Amygdala (tissue), 56 donors: ENCODE measurements at places on chromosomes 12 and 14.

DNA sequence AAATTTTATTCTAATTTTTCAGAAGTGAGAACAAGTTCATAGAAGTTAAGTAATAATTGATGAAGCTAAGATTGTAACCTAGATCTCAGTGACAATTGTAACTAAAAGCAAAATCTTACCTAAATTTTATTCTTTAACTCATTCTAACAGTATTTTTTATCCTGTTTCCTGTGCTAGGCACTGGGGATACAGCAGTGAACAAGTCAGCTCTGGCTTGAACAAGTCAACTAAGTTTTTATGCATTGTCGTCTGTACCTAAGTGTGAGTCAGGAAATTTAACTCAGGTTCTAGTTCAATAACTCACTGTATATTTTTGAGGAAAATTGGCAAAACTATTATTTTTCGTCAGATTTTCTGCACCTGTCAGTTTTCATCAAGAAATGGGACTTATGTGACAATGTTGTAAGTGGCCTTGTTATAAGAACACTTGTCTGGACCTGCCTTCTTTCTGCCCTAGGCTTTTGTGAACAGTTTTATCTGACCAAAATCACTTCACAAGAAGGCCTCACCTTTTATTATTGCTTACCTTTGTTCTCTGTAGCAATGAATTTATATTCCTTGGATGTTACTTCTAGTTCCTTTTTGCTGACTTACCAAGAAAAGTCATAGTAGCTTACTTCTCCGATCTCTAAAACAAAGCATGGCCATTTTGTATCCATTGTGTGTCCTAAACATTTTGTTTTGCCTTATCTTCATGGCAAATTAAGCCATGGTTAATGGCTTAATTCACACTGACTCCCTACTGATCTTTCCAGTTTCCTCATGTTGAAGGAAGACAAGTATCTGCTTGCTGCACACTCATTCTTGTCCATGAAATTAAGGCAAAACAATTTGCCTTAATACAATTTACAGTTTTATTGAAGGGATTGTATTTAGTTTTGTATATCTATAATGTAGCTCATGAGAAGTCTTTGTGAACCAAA, 2.7 kb downstream of the TMTC3 start:
- DNase-seq: no peak

DNA sequence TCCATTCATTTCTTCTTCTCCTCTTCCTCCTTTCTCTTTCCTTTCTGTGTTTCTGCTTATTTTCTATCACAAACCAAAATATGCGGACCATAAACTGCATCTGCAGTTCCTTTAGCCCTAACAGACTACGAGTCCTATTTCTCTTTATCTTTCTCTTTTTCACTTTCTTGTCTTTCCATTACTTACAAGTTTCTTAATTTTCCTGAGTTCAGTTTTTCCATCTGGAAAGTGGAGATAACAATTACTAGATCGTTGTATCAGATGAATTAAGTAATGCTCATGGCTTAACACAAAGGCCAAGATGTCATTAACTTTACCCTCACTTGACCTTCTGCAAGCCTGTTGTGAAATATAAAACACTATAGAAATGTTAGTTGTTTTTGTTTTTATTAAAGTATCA, 983 bp upstream of the COPS7A start:
- no peak for DNase-seq

GRCh38 chr12:53543539-53543938, 36.3 kb upstream of the NPFF start:
- no peak for DNase-seq

DNA sequence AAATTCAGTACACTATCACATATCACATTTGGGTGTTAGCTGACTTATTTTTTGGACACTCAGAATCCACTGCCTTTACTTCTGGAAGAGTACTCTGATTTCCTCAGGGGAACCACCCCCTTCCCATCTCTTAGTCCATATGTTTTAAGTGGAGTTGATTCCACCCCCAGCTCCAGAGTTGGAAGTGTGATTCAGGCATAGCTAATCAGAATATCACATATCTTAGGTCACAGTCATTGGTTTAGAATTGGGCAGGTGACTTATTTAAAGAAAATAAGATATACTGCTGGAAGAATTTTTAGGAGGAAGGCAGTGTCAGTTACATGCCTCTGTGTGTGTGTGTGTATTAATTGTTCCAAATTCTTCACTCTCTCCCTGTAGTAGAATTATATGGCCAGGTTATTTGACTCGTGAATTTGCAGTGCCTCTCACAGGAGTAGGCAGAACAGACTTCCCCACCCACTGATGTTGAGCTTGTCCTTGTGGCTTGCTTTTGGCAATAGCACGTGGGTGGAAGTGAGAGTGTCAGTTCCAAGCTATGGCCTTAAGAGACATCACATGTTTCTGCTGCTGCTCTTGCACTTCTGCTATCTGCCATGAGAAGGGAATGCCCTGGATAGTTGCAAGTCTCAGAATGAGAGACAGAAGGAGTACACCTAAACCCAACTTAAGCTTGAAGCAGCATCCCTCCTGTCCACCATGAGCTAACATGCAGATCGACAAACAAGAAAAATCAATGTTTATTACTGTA, 6.4 kb upstream of the GAS2L3 start:
- DNase-seq: no peak

DNA sequence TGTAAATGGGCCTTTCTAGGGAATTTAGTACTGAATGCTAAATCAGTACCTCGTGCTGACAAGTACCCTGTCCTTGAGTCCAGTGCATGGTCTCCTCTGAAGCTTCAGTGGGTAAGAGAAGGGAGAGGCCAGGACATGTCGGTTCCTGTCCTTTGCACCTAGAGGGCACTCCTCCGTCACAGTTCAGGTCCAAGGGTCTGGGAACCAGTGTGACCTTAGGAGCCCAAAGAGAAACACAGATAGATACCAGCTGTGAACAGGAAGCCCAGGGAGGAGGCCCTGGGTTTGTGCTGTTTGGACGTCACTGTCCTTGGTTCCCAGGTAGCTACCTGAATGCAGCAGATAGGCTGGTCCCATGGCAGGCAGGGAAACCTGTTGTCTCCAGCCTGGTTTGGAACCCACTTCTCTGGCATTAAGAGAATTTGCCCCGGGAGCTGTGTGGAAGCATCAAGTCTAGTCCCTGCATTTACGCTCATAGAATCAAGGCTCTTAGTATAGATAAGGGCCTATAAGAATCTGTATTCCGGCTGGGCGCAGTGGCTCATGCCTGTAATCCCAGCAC, 3.9 kb upstream of the FGF23 start:
- DNase-seq: no peak

- DNase-seq: no peak
These were observed 96.1 kb downstream of the ZFC3H1 start for GRCh38 chr12:71567537-71567936.

DNA sequence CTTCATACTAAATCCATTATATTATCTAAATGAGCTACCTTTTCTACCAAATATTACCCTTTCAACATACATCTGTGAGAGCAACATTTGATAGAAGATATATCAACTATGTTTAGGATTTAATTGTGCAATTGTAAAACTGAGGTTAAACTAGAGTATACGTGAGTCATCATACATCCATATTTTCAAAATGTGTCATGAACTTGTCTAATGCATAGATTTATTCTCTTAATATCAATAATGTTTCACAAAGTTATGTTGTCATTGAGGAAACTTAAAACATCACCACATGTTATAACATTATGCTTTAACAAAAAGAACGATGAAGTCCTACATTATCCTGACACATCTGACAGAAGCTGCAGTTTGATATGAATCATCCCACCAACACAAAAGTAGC, 645.5 kb upstream of the NOVA1 start:
- no peak for DNase-seq

- DNase-seq: no peak
These were observed 54.3 kb upstream of the KCNJ8 start for GRCh38 chr12:21828779-21829178.

DNA sequence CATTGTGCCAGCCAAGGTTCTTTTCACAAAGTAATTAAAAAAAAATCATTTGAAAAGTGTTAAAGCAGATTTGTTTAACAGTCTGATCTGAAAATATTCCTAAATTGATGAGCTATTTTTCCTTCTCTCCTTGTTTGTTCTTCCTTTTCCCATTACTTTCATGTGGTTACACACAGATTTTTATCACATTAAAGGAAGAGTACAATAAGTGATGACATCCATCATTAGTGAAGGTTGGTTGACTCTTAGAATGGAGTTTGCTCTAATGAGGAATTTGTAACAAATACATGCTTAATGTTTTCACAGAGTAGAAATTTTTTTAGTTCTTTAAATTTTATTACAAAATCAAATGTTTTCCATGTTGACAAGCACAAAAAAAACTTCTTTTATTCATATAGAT, 18.9 kb upstream of the TOMM20L start:
- no peak for DNase-seq

- no peak for DNase-seq
These were observed 7.3 kb upstream of the ZNF740 start for GRCh38 chr12:53173085-53173715.

- DNase-seq: no peak
These were observed 345.0 kb downstream of the LRIG3 start for GRCh38 chr12:58575256-58575655.

- DNase-seq: no peak
These were observed 16.3 kb downstream of the ASB2 start for GRCh38 chr14:93960108-93960475.

- no peak for DNase-seq
These were observed 90.1 kb upstream of the FLRT2 start for GRCh38 chr14:85439696-85440328.

DNA sequence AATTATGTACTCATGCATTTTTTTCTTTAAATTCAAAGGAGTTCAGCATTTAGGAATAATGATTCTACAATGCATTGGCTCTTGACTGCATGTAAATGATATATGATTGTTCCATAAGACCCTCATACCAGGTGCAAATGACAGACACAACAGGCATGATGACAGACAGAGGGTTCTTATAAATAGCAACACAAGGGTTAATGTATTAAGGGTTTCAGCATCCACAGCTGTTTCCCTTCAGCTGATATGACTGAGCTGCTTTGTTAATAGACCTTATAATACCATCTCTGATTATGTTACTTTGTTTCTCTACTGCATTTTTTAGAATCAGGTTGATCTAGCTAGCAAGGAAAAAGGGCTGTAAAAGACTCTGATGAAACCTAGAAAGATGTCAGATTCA, 90.8 kb upstream of the TMTC2 start:
- no peak for DNase-seq

DNA sequence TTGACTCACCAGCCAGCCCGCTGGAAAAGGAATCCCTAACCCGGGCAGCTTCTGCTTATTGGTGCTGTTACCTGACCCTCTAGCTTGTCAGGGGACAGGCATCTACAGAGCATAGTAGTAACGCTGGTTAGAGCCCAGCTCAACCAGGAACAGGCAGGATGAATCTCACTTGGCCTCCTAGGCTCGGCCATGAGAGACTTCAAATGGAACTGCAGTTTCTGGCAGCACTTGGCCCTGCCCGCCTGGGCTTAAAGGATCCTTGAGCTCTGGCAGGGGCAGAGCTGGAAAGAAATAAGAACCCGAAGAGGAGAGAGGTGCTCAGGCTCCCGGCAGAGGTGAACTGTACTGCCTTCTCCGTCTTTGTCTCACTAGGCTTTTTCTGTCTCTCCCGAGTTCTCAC, 2.3 kb upstream of the LHX5 start:
- no peak for DNase-seq

DNA sequence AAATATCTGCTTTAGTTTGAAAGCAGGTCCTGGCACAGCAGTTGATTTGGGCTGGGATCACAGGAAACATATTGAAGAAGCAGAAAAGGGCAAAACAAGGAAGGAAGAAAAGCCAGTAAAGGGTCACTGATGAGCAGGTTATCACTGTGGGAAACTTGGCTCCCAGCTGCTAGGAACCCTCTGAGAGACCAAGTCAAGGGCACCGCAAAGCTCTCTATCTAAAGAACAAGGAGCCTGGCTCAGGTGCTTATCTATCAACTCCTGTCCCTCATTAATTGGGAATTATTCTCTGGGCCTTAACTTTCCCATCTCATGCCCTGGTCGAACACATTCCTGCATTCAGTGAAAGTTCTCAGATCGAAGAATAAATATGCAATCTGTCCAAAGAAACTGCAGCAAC, 450.9 kb upstream of the RPL10L start:
- no peak for DNase-seq

- no peak for DNase-seq
These were observed 112.8 kb downstream of the NAV3 start for GRCh38 chr12:77943466-77943865.

- no peak for DNase-seq
These were observed 162.1 kb upstream of the USP15 start for GRCh38 chr12:62098132-62098531.

DNA sequence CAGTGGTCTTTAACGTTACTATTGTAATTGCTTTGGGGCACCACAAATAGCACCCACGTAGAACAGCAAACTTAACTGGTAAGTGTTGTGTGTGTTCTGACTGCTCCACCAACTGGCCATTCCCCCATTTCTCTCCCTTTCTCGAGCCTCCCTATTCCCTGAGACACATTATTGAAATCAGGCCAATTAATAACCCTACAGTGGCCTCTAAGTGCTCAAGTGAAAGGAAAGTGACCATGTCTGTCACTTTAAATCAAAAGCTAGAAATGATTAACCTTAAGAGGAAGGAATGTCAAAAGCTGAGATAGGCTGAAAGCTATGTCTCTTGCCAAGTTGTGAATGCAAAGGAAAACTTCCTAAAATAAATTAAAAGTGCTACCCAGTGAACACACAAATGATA, 22.3 kb downstream of the PPP1R13B start:
- no peak for DNase-seq

DNA sequence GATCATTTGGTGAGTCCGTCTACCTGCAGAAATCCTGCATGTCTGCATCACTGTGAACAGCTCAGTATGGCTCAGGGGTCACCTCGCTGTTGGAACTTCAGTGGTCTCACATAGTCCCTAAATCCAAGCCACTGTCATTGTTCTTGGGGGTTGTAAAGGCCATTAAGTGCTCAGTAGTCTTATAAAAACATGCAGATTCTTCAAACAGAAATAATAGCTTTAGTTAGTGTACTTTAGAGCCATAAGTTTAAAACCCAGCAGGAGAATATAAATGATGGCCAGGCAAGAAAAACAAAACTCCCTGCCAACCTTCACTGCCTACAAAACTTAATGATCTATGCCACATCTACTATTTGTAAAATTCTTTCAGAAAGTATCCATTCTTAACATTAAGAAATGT, 396.3 kb downstream of the SYT1 start:
- DNase-seq: no peak

DNA sequence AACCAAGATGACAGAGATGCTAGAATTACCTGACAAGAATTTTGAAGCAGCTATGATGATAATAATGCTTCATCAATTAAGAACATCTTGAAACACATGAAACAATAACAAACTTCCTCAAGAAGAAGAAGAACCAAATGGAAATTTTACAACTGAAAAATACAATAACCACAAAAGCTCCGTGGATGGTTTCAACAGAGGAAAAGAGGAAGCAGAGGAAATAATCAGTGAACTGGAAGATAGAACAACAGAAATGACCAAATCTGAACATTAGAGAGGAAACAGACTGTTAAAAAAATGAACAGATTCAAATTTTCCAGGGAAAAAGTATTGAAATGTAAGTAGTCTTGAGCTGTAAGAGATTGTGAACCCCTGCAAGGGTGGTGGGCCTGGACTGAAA, 62.8 kb upstream of the SLC35F4 start:
- no peak for DNase-seq
